ENCODE measurements at places on chromosomes 7 and 10.

- DNase-seq, result no peak
Observed at GRCh38 chr10:95431900-95432342, 129.2 kb downstream of the SORBS1 start.

GRCh38 chr7:69868921-69869320 is 270.6 kb downstream of the AUTS2 start:
- DNase-seq, result no peak

DNA sequence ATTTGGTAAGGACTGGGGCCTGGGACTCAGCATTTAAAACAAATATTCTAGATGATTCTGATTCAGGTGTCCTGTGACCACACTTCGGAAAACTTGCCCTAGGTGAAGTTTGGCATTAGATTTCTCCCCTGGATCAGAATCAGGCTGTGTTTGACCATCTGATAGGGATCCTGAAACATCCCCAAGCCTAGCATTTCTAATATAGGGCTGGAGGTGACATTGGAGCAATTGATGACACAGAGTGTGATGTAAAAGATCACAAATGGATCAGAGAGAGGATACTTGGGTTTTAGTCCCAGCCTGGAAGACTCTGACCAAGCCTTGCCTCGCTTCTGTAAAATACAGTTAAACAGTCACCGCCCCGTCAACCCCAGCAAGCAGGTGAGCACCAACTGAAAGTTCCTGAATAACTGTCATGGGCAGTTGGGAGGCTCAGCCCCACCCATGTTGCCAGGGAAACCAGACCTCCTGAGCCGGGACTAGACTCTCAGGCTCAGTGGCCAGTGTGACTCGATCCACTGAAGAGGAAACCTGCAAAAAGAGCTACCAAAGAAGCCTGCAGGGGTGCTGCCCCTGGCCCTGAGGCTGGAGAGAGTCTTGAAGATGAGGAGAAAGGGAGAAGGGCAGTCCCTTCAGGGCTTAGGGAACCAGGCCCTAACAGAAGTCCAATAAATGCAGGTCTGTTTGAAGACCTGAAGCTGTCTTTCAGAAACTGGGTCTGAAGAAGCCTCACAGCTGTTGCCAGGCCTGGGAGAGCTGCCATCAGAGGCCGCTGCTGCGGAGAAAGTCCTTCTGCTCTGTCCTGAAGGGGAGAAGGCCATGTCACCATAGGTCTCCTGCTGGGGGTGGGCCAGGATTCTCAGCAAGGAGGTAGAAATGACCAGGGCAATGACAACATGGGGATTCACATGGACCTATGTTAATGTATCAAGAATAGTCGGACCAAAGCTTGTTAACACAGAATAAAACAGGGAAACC is 126.1 kb upstream of the KCNMA1 start:
- DNase-seq, result no peak

DNA sequence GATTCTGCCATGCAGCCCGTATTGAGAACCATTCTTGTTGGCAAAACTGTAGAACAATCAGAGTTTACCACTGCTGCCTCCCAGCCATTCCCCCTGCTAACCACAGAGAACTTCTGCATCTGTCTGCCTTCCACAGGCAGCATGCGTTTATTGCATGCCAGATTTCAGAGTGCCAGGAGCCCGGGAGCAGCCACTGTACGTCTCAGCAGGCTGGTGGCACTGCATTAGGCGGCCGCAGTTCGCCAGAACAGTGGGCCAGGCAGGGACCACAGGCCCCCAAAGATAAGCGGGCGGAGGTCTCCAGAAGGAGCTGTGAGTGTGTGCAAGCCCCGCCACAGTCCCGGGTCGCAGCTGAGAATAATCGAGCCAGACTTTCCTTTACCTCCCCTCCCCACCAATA is 31.8 kb downstream of the ZNF467 start:
- DNase-seq, result no peak

DNA sequence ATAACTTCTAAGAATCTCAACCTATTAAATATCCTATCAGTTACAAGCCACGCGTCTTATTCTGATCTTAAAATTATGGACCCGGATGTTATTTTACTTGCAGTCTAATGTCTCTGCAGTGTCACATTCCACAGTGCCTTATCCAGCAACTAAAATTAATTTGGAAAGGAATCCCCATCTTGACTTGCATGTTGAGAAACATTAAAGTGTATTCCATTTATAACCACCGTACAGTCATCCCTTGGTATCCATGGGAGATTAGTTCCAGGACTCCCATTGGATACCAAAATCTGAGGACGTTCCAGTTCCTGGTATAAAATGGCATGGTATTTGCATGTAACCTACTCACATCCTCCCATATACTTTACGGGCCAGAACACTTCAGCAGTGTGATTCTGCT is 194.7 kb downstream of the ARHGAP21 start:
- no peak for DNase-seq

GRCh38 chr7:3821488-3821887 is 520.4 kb downstream of the SDK1 start:
- no peak for DNase-seq

DNA sequence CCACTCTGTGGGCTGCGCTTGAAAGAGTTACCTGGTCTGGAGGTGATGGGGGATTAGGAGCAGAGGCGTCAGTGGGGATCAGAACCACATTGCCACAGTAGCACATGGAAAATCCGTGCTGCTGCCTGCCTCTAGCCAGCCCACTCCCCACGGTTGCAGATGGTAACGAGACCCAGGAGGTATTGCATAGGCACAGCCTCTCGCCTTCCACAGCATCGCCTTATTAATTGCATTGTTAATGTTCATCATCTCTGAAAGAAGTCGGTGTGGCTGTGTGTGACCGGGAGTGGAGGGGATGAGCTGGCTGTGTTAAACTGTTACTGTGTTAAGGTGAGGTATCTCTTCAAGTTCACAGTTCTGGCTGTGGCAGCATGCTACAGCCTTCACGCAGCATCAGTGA is 35.2 kb upstream of the LRRC4 start:
- no peak for DNase-seq

DNA sequence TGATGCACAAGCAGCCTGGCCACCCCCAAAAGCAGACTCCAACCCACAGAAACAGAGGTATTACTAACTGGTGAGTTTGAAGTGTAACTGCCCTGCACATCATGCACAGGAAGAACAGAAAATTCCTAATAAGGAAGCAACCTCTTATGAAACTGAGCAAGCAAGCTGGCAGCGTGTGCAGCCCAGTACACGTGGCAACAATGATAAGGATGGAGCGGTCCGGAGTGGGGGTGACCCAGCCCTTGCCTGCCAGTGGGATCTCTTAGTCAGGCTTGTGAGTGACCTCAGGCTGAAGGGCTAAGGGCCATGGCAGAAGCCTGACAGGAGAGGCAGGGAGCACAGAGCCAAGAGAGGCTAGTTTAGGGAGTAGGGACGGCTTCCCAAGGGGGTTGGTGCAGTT is 22.1 kb upstream of the AOAH start:
- peak; percentile 81 for DNase-seq

- DNase-seq, result no peak
Observed at GRCh38 chr7:105156731-105157130, 142.7 kb downstream of the KMT2E start.
